M059J (cell line): ENCODE measurements at places on chromosomes 3 and 15. TPM values are rescaled to one million over a fixed set of nuclear protein-coding genes. Genes with fewer than 3 reads are reported as not detected.

GRCh38 chr3:70064194-70064779, 64.8 kb downstream of the SAMMSON start:
- peak; percentile 11 for DNase-seq

DNA sequence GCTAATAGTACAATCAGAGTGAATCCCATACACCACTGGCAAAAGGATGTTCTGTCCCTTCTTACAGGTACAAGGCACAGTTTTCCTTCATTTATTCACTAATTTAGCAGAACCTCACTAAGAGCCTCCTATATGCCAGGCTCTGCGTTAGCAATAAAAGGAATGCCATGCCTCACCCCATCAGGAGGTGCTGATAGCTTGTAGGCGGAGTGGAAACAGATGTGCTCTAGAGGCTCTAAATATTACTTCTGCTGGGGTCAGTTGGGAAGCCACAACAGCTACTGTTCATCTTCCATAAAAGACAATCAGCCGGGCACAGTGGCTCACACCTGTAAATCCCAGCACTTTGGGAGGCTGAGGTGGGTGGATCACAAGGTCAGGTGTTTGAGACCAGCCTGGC, 24.4 kb downstream of the MLH1 start:
- no peak for DNase-seq

DNA sequence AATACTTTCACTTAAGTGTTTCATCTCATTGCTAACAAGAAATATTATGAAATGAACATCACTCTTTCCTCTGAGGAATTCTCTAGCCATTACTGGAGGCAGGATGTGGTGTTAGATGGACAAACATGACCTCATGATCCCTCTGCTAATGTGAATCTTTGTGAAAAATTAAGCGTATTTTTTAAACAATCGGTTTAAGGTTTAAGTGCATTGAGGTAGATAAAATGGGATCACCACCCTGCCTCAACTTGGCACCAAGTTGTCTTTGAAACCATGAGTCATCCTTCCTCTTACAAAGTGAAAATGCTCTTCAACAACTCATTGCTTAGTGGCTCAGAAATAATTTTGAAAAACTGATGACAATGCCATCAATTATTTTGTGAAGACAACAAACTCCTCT, 76.0 kb upstream of the DCBLD2 start:
- DNase-seq, result peak; percentile 99

GRCh38 chr15:53955396-53955795, 22.8 kb upstream of the UNC13C start:
- no peak for DNase-seq

The DAPK2 gene
- 7.3 and 8.0 TPM in 2 replicates for total RNA-seq

GRCh38 chr3:55511895-55512570, 24.9 kb upstream of the WNT5A start:
- peak; percentile 75 for DNase-seq

DNA sequence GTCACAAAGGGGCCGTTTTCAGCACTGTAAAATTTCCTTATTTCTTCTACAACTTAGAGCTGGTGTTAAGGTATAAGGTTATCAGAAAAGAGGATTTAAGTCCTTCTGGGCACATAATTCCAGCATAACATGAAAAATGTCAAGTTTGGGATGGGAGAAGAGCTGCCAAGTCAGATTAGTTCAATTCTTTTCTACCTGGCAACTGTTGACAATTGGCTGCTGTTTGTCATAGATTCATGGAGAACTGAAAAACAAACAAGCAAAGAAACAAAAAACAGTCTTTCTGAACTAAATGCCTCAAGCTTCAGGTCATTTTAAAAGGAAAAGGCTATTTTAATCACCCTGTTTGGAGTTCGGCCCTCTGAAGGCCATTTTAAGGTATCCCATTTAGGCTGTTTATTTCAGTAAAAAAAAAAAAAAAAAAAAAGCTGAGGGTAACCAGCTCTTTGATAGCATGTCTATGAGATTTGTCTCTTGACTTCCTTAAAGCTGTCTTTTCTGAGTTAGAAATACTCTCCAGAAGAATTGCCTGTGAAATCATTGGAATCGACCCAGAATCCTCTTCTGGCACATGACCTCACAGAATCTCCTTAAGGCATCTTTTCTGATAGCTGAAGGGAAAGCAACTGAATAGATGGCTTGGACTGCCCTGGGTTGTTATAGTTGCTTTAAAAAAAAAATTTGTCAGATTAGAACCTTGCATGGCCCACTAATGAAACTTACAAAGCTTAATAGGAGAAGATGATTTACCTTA, 173.3 kb downstream of the SEMA6D start:
- DNase-seq, result no peak

The MNS1 gene
- 3.4 and 5.6 TPM in 2 replicates for total RNA-seq

DNA sequence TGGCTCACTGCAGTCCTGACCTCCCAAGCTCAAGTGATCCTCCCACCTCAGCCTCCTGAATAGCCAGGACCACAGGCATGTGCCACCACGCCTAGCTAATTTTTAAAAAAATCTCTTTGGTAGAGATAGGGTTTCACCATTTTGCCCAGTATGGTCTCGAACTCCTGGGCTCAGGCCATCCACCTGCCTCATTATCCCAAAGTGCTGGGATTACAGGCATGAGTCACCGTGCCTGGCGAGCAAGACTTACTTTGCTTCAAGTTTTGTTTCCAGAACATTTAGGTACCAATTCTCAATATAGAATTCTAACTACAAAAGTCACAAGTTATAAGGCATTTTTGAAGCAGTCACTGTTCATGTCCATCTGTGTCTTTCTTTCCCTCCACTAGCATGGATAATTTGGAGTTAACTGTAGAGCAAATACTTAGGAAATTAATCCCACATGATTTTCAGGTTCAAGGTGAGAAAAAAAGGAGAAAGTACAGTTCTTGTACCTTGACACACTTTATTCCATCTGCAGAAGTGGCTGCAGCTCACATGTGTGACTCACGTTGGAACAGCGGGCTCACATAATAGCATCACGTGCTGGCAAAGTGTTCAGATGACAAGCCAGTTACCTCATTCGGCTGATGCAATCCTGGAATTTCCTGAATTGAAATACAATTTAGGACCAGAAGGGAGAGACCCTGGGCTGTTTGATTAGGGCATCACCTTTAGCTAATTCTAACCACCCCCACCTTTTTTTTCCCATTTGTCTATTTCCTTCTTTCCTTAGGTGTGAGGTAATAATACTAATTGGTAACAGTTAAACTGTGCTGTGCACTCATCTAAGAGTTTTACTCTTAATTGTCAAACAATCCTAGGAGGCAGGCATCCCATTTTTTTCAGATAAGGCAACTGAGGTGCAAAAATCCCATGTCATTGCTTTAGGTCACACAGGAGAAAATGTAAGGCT, 46.9 kb upstream of the NEDD4 start:
- peak; percentile 93 for DNase-seq

DNA sequence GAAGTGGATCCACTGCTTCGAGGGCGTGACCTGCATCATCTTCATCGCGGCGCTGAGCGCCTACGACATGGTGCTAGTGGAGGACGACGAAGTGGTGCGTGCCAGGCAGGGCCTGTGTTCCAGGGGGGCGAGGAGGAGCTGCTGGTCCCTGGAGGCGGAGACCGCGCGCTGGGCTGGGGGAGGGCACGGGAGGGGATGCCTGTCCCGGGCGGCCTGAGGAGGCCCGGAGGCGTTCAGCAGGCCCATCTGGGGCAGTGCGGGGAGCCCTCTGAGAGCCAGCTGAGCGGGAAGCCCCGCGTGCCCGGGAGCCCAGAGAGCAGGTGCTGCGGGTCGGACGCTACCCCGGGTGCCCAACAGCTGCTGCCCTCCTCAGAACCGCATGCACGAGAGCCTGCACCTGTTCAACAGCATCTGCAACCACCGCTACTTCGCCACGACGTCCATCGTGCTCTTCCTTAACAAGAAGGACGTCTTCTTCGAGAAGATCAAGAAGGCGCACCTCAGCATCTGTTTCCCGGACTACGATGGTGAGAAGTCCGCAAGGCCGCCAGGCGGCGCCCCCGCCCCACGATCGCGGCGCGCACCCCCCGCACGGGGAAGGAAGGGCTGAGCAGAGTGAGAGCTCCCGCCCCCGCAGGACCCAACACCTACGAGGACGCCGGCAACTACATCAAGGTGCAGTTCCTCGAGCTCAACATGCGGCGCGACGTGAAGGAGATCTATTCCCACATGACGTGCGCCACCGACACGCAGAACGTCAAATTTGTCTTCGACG, 2.9 kb downstream of the GNAT1 start:
- peak; percentile 37 for DNase-seq

The C2CD4B gene
- not detected in 2 replicates for total RNA-seq

The ZNF717 gene
- total RNA-seq, result 1.3 and 2.9 TPM in 2 replicates

The A4GNT gene
- not detected in 2 replicates for total RNA-seq

DNA sequence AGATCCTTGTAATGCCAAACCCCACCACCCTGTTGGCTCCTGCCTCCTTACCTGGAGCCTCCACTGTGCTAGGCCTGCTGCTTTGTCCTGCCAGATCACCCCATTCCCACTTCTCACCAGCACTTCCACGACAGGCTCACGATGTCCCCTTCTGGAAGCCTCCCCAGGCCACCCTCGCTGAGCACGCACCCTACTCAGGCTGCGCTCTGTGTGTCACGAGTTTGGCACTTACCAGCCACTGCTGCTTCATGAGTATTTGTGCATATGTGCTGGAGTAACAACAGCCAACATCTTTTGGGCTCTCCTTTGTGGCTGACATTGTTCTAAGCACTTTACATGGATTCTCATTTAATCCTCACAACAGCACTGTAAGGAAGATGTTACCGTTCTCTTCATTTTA, 58.1 kb downstream of the PDIA5 start:
- DNase-seq, result no peak

The SLMAP gene
- total RNA-seq, result 26.1 and 31.2 TPM in 2 replicates

DNA sequence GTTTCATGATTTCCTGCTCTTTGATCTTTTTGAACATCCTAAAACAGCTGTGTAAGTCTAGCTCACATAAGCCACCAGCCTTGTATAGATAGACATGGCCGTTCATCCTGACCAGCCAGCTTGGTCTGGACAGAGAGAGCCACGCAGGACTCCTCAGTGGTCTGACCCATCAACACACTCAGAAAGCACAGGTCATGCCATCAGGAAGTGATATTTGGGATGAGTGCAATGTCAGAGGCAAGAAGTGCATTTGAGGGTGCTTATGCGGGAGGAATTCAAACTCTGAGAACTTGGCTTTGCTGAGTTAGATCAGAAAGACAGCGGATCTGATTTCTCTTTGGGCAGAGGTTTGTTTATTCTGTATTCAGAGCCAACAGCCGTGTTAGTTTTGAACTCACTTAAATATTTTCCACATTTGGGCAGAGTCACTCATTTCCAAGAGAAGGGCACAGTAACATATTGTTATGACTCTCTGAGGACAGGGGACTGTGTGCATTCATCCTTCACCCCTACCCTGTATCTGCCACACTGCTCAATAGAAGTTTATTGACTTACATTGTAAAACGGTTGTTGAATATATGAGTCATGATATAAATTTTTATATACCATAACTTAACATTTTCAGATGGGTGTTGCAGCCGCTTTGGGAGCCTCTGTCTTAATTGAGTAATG, 225.3 kb upstream of the LYSMD4 start:
- DNase-seq, result no peak

The ADGRG7 gene
- not detected in 2 replicates for total RNA-seq

The CPNE4 gene
- 0.32 TPM in 1 of 2 replicates, not detected in the other for total RNA-seq

The TRPC1 gene
- 23.9 and 25.2 TPM in 2 replicates for total RNA-seq

The AHSG gene
- not detected in 2 replicates for total RNA-seq

DNA sequence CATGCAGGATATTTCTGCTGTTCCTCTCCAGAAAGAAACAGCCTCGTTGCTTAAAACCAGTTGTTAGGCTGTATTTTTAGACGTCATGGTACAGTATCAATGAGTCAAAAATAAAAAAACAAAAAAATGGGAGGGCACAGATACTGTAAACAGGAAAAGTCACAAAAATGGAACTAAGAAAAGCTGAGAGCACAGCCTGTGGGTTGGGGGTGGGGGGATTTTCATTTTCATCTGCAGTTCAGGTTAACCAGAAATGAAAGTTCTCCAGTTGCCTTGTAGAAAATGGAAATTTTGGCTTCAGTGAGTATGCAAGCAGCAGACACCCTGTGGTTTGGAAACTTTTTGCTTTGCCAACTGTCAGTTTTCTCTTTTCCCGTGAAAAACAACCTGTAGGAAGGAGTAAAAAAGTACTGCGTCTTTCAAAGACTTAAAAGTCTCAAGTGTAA, 59.0 kb downstream of the FRMD4B start:
- no peak for DNase-seq

- peak; percentile 89 for DNase-seq
Observed at GRCh38 chr15:99733268-99734039, at the start of gene LYSMD4. Gene LYSMD4, minus strand, starts transcription at chr15:99733437. Its CDS starts 1,438 bp downstream, at chr15:99731999.

The SCAPER gene
- 5.2 and 10.1 TPM in 2 replicates for total RNA-seq

The XPC gene
- total RNA-seq, result 8.9 and 13.0 TPM in 2 replicates

DNA sequence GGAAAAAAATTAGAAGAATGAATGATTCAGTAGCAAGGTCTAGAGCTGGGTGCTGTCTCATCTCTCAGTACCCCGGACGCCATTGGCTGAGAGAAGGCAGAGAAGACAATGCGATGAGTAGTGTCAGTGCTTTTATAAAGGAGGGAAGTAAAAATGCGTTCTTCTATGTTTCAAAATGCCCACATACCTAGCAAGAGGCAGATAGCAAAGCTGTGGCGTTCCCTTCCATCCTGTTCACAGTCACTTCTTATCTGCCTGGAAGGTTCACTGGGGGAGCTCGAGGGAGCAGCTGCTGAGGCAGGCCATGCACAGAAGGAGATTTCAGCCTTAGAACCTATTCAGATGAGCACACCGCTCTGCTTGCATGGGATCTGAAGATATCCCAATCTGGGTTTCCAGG, 234.0 kb downstream of the RPLP1 start:
- DNase-seq, result no peak

The NT5DC2 gene
- 36.5 and 50.0 TPM in 2 replicates for total RNA-seq

GRCh38 chr15:81268881-81269601, 54.9 kb downstream of the STARD5 start:
- DNase-seq, result no peak

GRCh38 chr3:196339493-196340254, 1.5 kb upstream of the TM4SF19 start:
- DNase-seq, result peak; percentile 84

GRCh38 chr15:100785181-100786138, 94.2 kb upstream of the ALDH1A3 start:
- peak; percentile 21 for DNase-seq

- DNase-seq, result peak; percentile 35
Observed at GRCh38 chr15:64634576-64635498, 140.6 kb downstream of the RBPMS2 start.

DNA sequence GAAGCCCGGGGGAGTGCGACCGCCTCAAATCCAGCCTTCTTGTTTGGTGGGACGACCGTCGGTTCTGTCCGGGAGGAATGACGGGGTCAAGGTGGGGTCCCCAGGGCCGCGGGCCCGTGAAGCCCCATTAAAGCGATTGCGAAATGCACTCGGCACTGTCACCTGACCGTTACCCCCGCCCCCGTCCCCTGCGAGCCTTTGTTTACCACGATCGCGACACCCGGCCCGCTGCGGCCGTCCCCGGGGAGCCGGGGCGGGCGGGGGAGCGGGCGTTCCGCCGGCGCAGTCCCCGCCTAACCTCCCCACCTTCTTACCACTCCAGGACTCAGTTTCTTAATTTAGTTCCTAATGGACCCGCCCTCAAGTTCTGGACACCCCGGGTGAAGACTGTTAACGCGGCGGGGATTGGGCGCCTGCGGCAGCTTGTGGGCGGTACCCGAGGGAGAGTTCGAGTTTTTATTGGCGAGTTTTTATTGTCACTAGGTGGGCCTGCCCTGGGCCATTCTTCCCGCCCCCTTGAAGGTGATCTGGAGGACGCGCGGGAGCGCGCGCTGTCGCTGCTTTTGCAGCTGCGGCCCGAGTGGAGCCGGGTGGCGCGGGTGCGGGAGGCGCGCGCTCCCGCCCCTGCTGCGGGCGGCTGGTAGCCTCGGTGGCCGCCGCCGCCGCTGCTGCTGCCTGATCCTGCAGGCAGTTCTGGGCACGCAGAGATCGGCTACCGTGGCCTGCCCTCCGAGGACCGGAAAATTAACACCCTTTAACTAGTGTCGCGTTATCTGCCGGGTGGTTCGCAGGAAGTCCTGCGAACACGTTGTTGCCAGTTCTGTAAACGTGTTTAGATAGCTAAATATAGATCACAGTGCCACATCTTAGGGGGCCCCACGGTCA, 1.0 kb downstream of the KLHL24 start:
- peak; percentile 97 for DNase-seq

The MB21D2 gene
- 28.3 and 35.0 TPM in 2 replicates for total RNA-seq
